GOT3 (cell line): ENCODE measurements at places on chromosomes 6 and 20.

DNA sequence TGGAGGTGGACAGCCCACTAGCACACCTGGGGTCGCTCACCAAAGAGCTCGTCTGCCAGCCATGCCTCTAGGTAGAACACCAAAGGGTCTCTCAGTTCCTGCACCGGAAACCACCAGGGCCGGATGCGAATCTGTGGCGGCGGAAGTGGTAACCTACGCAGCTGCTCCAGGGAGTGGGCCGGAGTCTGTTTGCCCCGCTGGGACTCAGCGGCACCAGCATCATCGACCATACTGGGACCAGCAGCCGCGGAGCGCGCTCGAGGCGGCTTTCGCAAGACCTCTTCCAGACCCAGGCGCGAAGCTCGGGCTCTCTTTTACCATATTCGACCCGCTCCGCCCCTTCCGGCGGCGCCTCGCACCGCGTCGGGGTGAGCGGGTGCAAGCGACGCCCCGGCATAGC is at the start of gene OOEP:
Gene OOEP, minus strand, starts transcription at position 335 of the 400 bp plus-strand sequence. Its CDS starts 105 bp downstream, at position 230.
- DNase-seq: no peak

DNA sequence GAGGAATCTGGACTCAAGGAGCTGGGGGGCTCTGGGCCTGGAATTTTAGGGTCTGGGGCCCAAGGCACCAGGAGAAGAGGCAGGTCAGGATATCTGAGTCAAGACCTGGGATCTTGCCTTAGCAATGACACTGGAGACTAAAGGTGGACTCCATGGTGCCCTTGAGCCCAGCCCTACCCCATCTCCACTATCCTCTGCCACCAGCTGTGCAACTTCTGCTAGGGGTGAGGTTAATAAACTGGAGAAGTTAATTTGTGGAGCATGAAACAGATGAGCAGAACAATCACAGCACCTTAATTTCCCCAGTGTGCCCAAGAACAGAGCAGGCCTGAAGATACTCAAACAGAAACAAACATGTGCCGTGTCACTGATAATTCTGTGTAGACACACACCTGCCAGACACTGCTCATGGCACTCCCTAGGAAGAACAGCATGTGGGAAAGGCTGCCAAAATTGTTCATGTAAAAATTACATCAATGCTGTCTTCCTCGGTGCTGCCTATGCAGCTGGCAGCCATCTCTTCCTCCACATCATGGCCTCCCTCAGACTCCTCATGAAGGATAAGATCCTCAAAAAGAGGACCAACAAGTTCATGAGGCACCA is 3.2 kb downstream of the HLA-DPB1 start:
- no peak for DNase-seq

- no peak for DNase-seq
These were observed 9.0 kb upstream of the HLA-DOA start for GRCh38 chr6:33018418-33018817.

DNA sequence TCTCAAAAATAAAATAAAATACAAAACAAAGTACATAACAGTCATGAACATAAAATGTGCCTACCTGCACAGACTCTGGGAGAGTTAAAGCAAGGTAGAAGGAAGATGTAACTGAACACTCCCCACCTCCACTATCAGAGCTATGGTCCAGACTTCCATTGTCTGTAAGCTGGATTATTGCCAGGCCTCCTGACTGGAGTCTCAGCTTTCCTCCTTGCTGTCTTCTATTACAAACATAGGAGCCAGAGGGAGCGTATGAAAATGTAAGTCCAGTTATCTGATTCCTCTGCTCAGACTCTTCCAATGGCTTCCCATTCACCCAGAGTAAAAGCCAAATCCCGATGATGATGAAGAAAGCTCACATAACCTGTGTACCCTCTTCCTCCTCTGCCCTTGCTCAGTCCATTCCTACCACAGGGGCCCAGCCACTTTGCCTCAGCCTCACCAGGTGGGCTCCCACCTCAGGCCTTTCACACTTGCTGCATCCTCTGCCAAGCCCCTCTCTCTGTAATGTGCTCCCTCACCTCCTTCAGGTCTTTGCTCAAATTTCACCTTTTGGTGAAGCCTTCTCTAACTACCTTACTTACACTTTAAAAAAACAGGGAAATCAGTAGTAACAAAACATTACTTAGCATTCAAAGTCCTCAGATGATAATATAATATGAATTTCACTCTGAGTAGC is 194.1 kb downstream of the RIMS1 start:
- no peak for DNase-seq

DNA sequence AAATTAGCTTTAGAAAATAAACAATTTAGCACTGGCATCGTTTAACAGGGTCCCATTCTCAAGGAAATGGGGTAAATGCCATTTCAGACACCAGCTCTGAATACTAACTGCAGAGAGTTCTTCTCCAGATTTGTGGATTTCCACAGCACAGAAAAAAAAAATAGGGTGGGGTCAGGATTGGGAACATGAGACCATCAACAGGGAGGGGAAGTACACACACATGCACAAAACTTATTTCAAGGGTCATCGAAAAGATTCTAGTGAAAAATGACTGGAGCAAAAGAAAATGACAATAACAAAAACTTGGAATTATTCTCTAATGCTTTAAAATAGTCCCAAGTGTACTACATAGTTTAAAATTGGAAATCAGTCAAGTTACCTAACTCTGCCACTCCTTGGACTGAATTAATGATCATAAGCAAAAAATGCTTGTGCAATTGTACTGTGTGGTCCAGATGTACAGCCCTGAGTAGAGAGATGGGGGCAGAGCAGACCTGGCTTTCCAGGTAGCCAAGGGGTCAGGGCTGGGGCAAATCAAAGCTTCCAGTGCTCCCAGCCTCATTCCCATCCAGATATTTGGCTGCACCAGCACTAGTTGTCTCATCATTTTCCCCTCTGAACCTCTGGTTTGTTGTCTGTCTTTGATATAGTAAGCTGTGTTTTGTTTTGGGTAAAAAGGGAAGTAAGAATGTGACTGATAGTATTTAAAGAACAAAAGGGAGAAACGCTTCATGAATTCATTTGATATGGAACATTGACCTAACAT is 152.4 kb downstream of the SOBP start:
- DNase-seq: no peak

GRCh38 chr6:63098789-63099188 is 112.5 kb upstream of the FKBP1C start:
- no peak for DNase-seq

- DNase-seq: no peak
These were observed 25.3 kb upstream of the KIF3B start for GRCh38 chr20:32252189-32252588.

GRCh38 chr20:50425076-50425475 is 85.1 kb upstream of the PTPN1 start:
- no peak for DNase-seq

GRCh38 chr20:29472606-29473005 is 1784.9 kb upstream of the DEFB115 start:
- no peak for DNase-seq

DNA sequence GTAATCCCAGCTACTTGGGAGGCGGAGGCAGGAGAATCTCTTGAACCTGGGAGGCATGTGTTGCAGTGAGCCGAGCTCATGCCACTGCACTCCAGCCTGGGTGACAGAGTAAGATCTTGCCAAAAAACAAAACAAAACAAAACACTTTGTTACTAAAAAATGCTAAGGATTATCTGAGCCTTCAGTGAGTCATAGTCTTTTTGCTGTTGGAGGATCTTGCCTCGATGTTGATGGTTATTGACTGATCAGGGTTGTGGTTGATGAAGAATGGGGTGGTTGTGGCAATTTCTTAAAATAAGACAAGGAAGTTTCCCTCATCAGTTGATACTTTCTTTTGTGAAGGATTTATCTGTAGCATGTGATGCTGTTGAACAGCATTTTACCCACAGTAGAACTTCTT is 196.8 kb upstream of the HDDC2 start:
- no peak for DNase-seq

DNA sequence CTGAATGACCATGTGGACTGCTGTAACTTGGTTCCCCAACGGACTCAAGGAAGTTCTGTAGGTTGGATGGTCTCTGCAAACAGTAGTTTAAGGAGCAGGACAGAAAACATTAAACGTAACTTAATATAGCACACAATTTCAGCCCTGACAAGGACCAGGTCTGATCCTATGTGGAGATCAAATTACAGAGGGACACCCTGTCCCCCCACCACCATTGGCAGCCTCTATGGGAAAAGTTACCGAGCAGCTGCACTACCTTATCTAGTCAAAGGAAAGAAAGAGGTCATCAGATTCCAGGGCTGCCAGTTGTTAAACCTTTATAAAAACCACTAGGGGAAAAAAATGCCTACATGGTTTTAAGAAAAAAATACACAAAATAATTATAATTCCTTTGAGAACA is 191.5 kb upstream of the RSPO3 start:
- DNase-seq: no peak

DNA sequence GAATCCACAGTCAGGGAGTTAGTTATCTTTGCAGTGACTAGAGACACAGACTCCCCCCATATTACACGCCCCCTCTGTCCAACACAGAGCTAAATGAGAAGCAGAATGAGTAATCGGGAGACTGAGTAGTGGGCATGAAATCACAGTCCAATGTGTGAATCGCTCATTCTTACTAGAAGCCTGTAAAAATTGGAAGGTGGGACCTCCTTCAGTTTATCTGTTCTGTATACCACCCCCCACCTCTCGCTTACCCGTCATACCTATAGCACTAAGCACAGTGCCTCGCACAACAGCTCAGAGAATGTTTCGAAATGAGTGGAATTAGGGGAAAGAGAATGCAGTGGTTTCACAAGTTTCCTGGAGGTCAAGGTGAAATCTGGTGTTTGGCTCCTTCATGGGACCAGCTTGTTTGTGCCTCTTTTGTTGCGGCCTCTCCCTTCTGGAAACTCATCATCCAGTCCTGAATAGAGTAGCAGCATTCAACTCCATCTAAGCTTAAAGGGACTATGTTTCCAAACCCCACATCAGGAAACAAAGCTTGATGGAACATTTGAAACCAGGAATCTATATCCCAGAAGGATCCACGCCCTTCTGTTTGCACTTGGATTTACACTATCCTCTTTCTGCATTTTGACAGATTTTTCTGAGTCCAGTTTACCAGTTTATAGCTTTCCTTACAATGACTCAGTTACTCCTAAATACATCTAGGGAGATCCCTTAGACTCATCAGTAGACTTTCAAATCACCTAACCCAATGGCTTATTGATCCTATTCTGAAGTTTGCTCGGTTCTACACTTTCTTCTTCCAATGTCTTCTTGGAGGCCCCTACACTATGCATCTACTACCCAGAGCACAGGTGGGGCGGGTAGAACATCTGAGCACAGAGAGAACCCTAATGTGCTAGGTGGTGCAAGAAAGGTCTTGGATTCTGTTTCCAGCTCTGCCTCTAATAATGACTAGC is 59.2 kb upstream of the PIM1 start:
- DNase-seq: no peak

- DNase-seq: no peak
These were observed 81.2 kb downstream of the UNC5CL start for GRCh38 chr6:40957616-40958492.

DNA sequence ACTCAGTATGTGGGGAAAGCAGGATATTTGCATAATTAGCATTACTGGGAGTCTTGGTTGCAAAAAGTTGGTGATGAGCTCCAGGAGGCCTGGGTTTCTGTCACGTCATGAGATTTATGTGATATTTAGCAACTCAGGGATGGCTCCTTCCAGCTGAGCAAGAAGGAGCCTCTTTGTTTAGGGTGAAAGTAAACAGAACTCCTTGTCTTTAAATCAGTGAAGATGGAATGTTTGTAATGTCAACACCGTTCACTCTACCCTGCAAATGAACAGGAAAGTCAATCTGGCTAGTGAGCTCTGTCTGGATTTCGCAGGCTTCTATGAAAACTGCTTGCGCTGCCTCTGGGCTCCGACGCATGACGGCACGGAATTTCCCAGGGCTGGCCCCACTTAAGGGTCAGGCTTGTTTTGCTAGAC is 86.9 kb downstream of the PXDC1 start:
- no peak for DNase-seq
